ENCODE measurements at places on chromosomes 1 and 21. TPM values are rescaled to one million over a fixed set of nuclear protein-coding genes. Genes with fewer than 3 reads are reported as not detected.

Gene KRTAP25-1
- total RNA-seq = not detected

Gene SLC6A17
- 0.28 TPM for total RNA-seq

Gene OR2T33
- total RNA-seq = not detected

Gene DIO1
- not detected for total RNA-seq

Gene OSBPL9
- total RNA-seq = 129 TPM

Gene UBASH3A
- not detected for total RNA-seq

Gene CPLANE2
- total RNA-seq = 7.3 TPM

Gene FAM89A
- 5.9 TPM for total RNA-seq

Gene NBPF4
- total RNA-seq = not detected

Gene ARHGAP29
- total RNA-seq = 60.3 TPM

Gene CLCNKB
- under 0.01 TPM for total RNA-seq

Gene HES3
- not detected for total RNA-seq

Gene JTB
- total RNA-seq = 183 TPM

Gene MROH7
- total RNA-seq = 0.28 TPM

Gene ARV1
- 20.1 TPM for total RNA-seq

Gene SPATA46
- not detected for total RNA-seq

Gene HMGN1
- 169 TPM for total RNA-seq

Gene RAB3GAP2
- total RNA-seq = 45.1 TPM

Gene OR10Z1
- total RNA-seq = not detected

Gene DNMT3L
- not detected for total RNA-seq

Gene SLAMF9
- 0.28 TPM for total RNA-seq

Gene GBP3
- 63.6 TPM for total RNA-seq

Gene INKA2
- 30.7 TPM for total RNA-seq

Gene TEDDM1
- not detected for total RNA-seq

Gene CNIH3
- 11.3 TPM for total RNA-seq

Data from regular cardiac myocyte (primary cell).